HEK293T (cell line): ENCODE measurements at places on chromosomes 12 and 14.
A peak's percentile ranks its signal among the peaks of the same experiment; 100 is the strongest.

- no peak for DNase-seq
These were observed 12.5 kb downstream of the ISM2 start for GRCh38 chr14:77485901-77486678.

DNA sequence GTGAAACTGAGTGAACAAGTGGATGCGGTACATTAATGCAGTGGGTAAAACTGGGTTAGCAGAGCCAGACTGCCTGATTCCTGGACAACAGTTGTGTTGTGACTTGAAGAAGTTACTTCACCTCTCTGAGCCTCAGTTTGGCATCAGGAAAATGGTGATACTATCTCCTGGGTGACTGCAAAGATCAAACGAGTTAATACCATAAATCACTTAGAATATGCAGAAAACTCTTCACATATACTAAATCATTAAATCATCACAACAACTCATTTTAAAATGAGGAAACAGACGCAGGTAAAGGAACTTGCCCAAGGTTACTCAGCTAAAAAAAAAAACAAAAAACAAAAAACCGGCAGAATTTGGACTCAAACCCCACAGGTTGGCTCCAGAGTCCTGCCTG, 811 bp downstream of the MTERF2 start:
- DNase-seq, result no peak

- no peak for DNase-seq
These were observed 164.9 kb downstream of the ETV6 start for GRCh38 chr12:11814374-11814773.

DNA sequence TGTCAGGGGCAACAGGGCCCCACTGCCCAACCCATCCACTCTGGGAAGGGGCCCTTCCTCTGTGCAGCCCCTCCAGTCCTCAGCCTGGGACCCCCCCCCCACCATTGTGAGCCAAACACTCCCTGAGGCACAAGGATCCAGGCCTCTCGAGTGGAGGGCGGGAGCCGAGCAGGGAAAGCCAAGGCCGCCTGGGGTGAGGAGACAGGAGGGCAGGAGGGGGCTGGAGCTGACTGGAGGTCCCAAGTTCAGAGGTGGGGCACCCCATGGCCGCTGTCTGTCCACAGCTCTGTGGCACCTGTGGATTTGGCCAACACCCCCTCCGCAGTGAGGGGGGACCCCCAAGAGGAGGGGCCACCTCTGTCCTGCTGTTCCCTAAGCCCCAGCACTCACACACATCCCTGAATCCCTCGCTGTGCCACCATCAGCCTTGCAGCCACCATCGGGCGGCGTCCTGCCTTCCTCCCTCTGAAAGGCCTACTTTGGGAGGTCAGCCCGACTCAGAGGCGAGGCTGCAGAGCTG, 25.4 kb upstream of the C14orf180 start:
- no peak for DNase-seq

- no peak for DNase-seq
These were observed 288.7 kb upstream of the FLRT2 start for GRCh38 chr14:85241022-85241855.

- no peak for DNase-seq
These were observed 77.8 kb downstream of the FERMT2 start for GRCh38 chr14:52873065-52873464.

DNA sequence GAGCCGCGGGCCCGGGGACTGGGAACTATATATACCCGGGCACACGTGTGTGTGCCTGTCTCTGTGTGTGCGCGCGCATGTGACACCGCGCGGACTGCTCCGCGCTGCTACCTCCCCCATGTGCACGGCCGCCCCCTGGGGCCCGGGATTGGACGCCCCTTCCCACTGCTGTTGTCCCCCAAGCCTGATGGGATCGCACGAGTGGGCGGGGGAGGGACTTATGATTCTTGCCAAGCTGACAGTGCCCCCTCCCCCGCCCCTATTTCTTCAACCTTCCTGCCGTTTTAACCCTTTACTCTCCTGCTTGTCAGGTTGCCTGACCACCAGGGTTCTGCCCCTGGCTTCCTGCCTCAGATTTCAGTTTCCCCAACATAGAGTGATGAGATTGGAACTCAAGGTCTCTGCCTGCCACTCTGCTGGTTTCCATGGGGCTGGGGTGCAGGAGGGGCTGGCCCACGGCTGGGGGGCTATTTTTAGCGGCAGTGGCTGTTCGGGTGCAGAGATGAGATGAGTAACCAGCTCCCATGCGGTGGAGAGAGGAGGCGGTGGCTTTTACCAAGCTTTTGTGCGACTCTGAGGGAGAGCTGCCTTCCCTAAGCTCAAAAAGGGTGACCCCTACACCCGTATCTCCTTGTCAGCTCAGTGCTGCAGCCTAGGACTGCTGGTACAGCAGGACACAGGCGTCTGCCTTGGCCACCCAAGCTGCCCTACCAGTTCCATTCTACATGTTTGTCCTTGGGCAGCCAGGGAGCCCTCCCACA, at the start of gene DDN:
Gene DDN (minus strand): TSS at position 5 of the 761 bp plus-strand sequence. CDS start 88 bp downstream, outside the sequence.
- peak; percentile 55 for DNase-seq

- no peak for DNase-seq
These were observed 11.2 kb upstream of the PRPH start for GRCh38 chr12:49283541-49284429.

- no peak for DNase-seq
These were observed 113.3 kb downstream of the TTC8 start for GRCh38 chr14:88937706-88938105.
